Omental fat pad (tissue), 4 donors: ENCODE measurements at places on chromosomes 13 and 19. TPM values are rescaled to one million over a fixed set of nuclear protein-coding genes. Genes with fewer than 3 reads are reported as not detected.

GRCh38 chr13:48501705-48502104 is 31.2 kb downstream of the RCBTB2 start:
- no peak for DNase-seq

GRCh38 chr19:17865364-17866311 is 5.9 kb downstream of the RPL18A start:
- DNase-seq = no peak

Gene ERFL
- 0.25 TPM for total RNA-seq

GRCh38 chr19:409516-410242 is 732 bp upstream of the C2CD4C start:
- no peak for DNase-seq

Gene N4BP2L2
- 124 TPM for total RNA-seq

GRCh38 chr19:31340042-31341025 is 8.9 kb downstream of the TSHZ3 start:
- DNase-seq = no peak

DNA sequence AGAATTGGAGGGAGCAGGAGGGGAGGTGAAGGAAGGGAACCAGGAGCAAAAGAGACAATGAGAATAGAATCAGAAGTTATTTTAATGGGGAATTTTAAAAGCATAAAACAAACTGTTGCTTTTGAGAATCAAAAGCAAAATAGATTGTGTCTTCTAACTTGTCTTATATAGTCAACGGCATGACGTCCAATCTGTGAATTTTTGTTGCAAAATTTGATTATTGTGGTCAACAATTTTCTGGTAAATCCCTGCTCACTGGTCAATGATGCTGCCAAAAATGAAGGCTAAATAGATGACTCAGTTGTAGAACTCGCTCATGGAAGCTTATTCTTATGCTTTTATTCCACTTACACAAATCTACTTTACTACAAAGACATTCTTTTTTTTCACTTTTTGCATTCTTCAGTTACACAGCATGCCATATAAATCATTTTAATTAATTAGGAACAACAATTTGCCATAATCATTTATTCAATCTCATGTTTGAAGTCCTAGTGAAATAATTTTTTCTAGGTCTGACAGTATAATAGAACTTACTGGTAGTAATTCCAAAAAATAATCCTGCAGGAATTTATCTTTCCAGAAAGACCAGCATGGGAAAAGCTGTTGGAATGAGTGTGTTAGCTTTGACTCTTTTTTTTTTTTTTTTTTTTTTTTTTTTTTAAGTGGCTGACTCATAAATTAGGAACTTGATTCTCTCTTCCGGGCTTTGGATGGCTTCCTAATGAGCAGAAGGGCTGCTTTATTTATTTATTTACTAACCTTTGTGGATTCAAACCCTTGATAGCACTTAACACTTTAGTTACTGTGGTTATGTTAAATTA is 256.9 kb downstream of the SPRY2 start:
- DNase-seq = no peak

Gene GAPDHS
- total RNA-seq = not detected

GRCh38 chr13:75414036-75414827 is 67.7 kb downstream of the TBC1D4 start:
- no peak for DNase-seq

GRCh38 chr19:14118165-14119051 is 846 bp upstream of the PRKACA start:
- DNase-seq = peak; percentile 69

GRCh38 chr13:111384441-111385182 is 64.2 kb downstream of the TEX29 start:
- DNase-seq = no peak

DNA sequence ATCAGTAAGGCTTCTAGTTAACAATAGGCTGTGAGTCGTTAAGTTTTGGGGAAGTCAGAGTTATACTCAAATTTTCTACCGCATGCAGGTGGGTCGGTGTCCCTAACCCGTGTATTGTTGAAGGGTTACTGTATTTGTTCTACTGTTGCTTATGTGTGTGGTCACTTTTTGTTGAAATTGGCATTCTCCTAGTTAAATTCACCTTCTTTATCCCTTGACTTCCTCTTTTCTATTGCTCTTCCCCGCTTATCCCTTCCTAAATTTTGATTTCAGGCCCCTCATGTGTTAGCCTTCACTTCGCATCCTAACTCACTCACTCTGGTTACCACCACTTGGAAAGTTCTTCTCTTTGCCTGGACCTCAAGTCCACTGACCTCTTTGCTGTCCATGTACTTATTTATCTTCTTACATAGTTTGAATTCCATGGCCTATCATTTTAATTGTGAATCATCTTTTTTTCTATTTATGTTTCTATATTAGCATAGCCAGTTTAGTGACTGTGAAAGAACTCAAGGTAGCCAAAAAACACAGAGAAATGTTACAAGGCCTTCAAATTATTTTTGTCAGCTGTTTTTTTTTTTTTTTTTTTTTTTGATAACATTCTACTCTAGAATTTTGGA is 52.9 kb downstream of the NDFIP2 start:
- no peak for DNase-seq

Gene SIGLECL1
- not detected for total RNA-seq

Gene NLRP4
- total RNA-seq = not detected

- DNase-seq = no peak
Observed at GRCh38 chr13:52947921-52948373, 80.7 kb upstream of the OLFM4 start.

Gene SBK2
- not detected for total RNA-seq

GRCh38 chr13:75071395-75071794 is 410.6 kb downstream of the TBC1D4 start:
- no peak for DNase-seq

DNA sequence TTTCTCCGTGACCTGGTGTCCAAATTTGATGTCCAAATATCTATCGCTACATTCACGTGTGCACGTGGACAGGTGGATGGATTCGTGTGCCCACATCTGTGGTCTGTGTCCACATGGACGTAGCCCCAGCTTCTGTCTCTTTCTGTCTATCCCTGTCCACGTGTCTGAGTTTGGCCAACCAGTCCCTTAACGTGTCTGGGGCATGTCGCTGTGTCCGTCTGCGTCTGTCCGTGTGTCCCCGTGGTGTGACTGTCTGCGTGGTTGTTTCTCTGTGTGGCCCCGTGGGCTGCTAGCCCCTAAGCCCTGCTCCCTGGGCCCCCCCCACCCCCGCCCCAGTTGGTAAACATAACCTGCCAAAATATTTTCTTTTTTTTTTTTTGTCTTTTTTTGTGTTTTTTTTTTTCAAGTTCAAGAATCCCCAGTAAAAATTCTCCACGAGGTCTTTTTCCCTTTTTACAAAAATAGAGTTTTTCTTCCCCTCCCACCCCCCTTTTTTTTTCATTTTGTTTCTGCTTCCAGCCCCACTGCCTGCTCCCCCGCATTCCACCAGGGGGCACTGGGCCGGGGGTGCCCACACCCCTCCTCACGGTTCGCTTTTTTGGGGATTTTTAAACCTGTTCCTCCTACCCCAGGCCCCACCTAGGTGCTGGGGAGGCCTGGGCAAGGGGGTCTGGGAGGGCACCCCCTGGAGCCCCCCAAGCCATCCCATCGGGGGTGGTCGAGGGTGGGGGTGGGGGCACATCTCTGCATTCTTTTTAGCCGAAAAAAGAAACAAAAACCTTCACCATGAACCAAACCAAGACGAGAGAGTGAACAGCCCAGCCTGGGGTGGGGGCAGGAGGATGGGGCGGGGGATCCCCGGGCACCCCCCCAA is 18.3 kb downstream of the PRKCSH start:
- DNase-seq = no peak

GRCh38 chr13:35992964-35993363 is 138.2 kb downstream of the DCLK1 start:
- DNase-seq = no peak

Gene ZNF816
- 4.3 TPM for total RNA-seq

Gene CTXN1
- total RNA-seq = not detected

DNA sequence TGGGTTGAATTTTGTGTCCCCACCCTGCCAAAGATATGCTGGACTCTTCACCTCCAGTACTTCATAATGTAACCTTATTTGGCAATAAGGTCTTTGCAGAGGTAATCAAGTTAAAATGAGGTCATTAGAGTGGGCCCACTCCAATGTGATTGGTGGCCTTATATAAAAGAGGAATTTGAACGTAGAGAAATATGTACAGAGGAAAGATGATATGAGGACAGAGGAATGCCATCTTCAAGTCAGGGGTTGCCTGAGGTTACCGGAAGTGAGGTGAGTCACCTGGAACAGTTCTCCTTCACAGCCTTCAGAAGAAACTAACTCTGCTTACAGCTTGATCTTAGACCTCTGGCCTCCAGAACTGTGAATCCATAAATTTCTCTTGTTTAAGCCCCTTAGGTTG is 69.9 kb downstream of the GPC5 start:
- DNase-seq = no peak

DNA sequence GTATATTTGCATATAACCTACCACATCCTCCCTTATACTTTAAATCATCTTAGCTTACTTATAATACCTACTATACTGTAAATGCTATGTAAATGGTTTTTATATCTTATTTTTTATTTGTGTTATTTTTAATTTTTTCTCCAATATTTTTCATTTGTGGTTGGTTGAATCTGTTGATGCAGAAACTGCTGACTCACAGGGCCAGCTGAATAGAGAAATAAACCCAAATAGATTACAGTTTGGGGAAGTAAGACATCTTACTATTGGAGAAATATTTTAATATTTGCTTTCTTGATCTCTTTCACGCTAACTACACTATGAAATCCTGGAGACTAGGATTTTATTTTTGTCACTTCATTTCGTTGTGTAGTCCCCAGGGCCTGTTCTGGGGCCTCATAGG is 7.1 kb downstream of the SMAD9 start:
- no peak for DNase-seq

Gene PRSS57
- not detected for total RNA-seq

DNA sequence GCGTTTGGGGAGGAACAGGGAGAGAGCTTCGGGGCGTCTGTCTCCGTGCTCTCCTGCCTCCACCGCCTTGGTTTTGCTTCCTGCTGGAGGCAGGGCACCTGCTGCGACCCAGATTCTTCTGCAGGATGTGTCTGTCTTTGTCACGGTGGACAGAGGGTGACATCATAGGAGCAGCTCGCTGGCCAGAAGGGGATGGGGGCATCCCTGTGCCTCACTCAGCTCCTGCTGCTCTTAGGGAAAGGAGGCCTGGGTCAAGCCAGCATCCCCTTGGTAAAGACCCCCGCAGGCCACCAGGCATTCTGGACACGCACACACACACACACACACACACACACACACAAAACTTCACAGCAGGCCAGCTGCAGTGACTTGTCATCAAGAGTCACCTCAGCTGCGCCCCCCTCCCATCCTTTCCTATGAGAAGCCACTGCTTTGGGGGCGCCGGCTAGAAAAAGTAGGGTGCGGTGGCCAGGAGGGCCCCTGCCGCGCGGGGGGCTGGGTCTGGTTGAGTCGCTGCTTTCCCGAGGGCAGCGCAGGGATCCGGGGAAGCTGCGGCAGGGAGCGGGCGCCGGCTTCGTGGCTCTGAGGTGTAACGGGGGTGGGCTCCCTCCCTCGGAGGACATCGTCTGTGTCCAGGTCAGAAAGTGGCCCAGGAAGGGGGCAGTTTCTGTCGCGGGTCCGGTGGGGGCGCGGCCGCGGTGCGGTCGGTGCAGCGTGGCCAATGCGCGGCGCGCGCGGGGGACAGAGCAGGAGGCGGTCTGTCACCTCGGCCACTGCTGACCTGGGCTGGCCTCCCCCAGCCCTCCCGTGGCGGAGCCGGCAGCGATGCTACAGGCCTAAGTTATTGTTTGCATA is 15.8 kb upstream of the NPAS1 start:
- no peak for DNase-seq

DNA sequence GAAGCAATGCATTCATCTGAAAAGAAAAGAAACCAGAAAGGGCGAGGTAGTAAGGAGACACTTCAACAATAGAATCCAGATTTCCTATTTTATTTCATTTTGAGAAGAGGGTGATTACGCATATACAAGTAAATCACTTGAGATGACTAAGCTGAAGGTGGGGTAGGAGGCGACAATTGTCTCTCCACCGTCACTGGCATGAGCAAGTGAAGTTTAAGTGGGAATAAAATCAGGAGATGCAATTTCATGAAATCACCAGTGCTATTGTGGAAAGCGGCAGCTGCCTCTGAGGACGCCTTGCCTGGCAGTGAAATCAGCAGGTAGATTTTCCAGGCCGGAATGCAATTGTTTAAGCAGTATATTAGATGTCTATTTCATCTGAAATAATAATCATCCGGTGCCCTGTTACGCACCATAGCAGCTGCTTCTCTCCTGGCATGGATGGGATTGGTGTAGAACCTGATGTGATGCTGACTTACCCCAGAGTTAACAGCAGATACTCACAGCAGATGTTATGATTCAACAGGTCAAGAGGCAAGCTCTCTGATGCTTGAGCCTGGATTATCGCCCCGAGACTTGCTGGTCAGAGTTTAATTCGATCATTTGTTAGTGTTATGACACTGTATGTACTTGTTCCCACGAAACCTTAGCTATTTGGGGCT is 64.3 kb downstream of the RASL11A start:
- DNase-seq = no peak

- no peak for DNase-seq
Observed at GRCh38 chr13:46803586-46803985, 6.6 kb upstream of the ESD start.

DNA sequence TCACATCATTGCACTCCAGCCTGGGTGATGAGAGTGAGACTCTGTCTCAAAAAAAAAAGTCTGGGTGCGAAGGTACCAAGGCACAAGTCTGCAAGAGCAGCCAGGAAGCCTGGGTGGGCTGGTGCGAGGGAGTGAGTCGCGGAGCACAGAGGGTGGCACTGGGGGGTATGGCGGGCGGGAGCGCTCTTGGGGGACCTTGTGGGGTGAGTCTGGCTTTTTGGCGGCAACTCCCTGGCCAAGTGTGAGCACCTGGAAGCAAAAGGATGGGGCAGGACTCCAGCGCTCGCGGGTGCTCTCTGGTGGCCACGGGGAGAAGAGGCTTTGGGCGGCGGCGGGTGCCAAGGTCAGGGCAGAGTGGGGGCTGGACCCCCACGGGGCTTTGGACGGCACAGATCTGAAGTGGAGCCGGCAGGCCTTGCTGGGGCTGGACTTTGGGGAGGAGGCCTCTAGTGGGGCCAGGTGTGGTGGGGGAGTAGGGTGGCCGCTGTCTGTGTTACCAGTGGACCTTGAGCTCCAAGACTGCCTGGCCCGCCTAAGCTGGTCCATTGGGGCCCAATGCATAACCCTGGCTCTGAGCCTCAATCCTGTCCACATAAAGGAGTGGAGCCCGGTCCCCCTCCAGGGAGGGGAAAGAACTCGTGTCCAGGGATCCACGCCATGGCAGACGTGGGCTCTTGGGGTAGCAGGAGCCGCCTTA is 1.6 kb downstream of the P2RY11 start:
- no peak for DNase-seq
